Kasumi-1 (cell line): ENCODE measurements at places on chromosomes 1 and 21.

DNA sequence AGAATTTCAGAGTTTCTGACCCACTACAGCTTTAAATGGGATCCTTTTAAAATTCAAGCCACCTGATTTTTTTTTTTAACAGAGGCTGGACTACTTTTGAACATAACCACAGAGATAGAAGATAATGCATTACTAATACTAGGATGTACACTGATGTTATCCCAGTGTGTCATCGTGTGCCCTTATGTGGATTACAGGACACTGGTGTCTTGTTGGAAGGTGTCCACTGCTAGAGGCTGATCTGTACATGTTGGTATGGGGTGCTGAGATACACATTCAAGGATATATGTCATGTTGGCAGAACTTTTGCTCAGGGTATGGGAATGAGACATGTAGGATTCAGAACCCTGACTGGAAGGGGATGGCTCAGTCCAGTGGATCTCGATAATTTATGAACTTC, 56.3 kb downstream of the INAVA start:
- DNase-seq: no peak

GRCh38 chr1:236916131-236916800, 88.0 kb downstream of the MT1HL1 start:
- no peak for DNase-seq

DNA sequence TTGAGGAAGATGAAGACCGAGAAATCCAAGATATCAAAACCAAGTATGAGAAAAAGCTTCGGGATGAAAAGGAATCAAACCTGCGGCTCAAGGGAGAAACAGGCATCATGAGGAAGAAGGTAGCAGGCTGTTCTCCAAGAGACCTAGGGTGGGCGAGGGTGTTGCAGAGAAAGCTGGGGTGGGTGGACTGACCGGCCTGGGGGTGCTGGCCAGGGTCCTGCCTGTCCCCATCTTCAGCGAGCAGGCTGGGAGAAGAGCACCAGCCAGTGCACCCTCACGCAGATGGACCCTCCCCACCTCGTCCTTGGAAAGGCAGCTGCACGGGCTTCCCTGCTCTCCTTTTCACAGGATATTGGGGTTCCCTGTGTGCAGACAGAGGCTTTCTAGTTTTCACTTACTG, 46.9 kb upstream of the TMEM125 start:
- no peak for DNase-seq

- no peak for DNase-seq
Observed at GRCh38 chr21:45116066-45116465, 41.7 kb downstream of the ADARB1 start.

DNA sequence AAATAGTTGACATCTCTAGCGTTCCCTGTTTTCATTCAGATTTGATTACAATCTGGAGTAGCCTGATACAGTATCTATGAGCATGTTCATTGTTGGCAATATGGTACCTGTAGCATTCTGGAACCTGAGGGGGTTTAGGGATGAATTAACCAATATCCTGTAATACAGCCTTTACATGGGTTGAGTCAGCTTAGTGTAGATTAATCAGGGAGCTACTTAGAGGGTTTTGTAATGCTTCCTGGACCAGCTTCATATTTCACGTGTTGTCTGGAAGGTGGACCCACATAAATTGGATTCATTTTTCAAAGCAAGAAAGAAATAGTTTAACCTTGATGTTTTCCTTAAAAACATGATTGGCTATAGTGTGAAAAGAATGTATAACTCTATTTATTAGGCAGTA, 3.6 kb downstream of the OTUD3 start:
- no peak for DNase-seq

DNA sequence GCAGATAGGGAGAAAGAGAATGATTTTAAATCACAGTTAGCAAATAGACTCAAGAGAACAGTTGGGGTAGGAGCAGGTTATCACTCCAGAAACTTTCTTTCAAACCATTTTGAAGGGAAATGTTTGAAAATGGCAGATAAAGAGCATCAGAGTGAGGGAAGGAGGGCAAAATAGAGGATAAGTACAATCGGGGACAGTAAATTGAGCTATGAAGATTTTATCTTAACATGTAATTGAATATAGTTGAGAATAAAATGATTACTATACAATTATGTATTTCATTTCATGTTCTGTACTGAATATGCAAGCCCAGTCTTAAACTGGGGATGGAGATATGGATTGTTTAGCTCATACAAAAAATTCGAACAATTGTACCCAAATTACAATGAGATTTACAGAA, 54.0 kb downstream of the MAP10 start:
- no peak for DNase-seq

- DNase-seq: no peak
Observed at GRCh38 chr21:28220680-28221079, 772.0 kb downstream of the LTN1 start.

GRCh38 chr21:38751379-38752050, 54.2 kb upstream of the ETS2 start:
- DNase-seq: peak; percentile 93

- no peak for DNase-seq
Observed at GRCh38 chr1:53558739-53559315, 99.6 kb downstream of the DMRTB1 start.

- DNase-seq: no peak
Observed at GRCh38 chr21:17900281-17900989, 81.3 kb upstream of the C21orf91 start.

GRCh38 chr1:180002437-180002836, 47.8 kb downstream of the CEP350 start:
- no peak for DNase-seq

- DNase-seq: no peak
Observed at GRCh38 chr1:223350361-223350908, 13.5 kb downstream of the SUSD4 start.

DNA sequence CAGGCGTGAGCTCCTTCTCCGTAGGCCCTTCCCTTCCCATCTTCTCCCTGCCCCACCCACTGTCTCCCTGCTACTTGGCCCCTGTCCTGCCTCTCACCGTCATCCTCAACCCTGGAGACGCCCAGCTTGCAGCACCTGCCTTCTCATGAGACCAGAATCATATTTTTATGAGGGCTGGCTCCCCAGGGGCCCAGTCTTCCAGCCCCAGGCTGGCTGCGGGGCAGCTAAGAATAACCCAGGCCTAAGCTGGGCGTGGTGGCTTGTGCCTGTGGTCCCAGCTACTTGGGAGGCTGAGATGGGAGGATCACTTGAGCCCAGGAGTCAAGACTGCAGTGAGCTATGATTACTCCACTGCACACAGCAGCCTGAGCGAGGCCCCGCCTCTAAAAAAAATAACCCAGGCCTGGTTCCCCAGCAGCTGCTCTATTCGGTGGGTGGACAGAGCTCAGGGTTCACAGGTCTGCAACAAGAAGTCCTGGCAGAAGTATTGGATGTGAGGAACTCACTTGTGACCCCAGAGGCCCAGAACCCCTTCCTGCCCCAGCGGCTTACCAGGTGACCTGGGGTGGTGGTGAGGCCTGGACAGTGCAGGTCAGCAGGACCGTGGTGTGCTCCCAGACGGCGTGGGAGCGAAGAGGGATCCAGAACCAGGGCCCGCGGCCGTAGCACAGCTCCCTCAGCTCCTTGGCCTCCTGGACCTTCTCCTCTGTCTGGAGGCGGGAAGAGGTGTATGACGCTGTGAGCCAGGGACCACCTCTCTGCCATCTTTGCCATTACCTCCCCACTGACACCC, 6.4 kb downstream of the MYOM3 start:
- no peak for DNase-seq

DNA sequence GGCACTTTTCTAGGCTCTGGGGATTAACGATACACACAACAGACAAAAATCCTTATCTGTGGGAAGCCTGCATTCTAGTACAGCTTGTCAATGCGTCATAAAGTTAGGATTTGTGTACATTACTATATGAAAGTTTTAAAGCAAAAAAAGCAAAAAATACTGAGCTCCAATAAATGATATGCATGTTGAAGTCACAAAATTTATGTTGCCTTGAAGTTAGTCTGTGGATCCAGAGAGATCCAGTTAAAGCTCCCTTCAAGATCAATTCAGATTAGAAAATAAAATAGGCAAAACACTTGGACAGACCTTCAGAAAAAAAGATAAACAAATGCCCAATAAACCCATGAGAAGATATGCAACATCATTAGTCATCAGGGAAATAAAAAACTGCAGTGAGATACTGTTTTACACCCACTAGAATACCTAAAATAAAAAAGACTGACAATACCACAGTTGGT, 33.1 kb upstream of the KCNQ4 start:
- DNase-seq: no peak

- DNase-seq: no peak
Observed at GRCh38 chr1:232578651-232579195, 51.2 kb downstream of the SIPA1L2 start.

- DNase-seq: no peak
Observed at GRCh38 chr1:109531826-109532364, 7.8 kb upstream of the GPR61 start.
